Dorsolateral prefrontal cortex (tissue), 122 donors: ENCODE measurements at places on chromosomes 3 and 15. TPM values are rescaled to one million over a fixed set of nuclear protein-coding genes. Genes with fewer than 3 reads are reported as not detected.

DNA sequence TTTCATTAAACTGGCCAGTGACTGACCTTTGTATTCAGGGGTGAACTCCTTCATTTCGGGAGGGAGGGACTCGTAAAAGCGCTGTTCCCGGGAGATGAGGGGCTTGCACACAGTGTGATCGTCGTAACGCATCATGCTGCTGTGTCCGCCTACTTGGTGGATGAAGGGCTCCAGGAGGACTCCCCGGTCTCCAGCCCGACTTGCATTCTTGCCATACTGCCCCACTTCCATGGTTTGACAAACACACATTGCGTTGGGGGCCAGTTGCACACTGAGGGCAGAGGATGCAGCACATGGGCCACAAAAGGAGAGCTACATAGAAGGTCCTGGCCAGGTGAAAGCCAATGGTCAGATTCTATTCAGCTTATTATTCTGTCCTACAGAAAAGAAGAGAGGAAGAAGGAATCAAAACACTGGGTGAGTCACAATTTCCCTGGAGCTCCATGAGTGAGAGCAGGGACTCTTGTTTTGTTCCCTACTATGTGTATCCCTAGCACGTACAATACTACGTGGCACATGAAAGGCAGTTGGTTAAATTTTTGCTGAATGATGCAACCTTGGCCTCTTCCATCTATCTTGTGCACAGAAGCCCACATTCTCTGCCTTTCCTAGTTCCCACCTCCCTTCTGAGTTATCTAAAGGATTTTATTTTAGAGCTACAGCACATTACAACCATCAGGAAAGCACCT, 24.2 kb upstream of the GMPPB start:
- DNase-seq: no peak

DNA sequence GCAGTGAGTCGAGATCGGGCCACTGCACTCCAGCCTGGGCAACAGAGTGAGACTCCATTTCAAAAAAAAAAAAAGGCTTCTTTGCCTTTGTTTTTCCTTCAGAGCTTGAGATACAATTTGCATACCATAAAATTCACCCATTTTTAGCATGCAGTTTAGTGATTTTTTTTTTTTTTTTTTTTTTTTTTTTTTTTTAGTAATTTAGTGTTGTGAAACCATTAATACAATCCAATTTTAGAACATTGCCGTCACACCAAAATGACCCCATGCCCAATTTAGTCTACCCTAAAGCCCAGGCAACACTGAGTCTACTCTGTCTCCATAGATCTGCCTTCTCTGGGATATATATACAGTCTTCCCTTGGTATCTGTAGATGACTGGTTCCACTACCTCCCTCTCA, 61.1 kb downstream of the USP50 start:
- no peak for DNase-seq

- no peak for DNase-seq
These were observed 29.5 kb downstream of the RAB6B start for GRCh38 chr3:133866141-133866540.

- no peak for DNase-seq
These were observed 27.1 kb upstream of the CSPG4 start for GRCh38 chr15:75739791-75740190.

DNA sequence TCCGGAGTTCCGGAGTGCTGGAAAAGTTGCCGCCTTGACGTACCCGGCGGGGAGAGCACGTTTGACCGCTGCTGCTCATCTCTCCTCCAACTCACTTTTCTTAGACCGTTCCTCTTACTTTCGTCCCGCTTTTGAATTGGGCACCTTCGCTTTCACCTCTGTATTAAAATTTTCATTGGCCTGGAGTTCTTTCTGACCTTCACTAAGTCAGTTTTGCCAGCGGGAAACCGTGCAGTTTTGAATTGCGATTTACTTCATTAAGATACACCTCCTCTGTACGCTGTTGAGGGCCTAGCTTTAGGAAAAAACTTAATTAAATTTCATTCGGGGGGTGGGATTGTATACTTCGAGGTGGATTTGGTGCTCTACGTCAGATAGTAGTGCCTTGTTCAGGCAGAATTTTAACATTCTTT, 1.3 kb downstream of the GMPS start:
- DNase-seq: no peak

DNA sequence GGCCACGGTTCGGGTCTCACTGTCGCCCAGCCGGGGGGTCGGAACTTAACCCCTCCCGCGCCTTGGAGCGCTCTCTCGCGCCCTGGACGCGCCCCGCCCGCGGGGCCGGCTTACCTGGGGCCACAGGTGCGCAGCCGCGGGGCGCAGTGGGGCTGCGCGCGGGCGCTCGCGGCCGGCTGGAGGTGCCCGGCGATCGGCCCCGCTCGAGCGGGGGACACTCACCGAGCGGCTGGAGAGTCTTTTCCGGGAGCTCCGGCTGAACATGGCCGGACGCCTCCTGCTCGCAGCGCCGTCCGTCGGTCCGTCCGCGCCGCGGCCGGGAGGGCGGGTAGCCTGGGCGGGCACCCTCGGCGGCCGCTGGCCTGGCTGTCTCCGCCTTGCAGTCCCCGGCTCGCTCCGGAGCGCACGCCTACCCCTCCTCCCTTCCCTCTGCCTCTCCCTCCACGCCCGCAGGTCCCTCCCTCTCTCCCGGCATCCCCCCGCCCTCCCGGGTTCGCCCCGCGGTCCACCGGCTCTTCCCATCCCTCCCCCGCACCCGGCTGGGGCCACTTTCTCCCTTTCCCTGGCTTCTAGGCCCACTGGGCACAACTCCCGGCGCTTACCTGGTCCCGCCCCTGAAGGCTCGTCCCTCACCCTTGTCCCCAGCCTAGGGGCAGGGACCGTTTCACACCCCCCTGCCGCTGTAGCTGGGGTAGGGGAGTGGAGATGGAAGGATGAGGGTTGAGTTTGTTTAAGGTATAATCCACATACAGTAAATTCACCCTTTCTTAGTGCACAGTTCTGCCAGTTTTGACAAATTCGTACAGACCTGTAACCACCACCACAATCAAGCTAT, 220.1 kb upstream of the PRICKLE2 start:
- no peak for DNase-seq

The SEC11A gene
- 33.5 TPM for total RNA-seq
